ENCODE measurements at places on chromosomes 6 and 20. TPM values are rescaled to one million over a fixed set of nuclear protein-coding genes. Genes with fewer than 3 reads are reported as not detected.

DNA sequence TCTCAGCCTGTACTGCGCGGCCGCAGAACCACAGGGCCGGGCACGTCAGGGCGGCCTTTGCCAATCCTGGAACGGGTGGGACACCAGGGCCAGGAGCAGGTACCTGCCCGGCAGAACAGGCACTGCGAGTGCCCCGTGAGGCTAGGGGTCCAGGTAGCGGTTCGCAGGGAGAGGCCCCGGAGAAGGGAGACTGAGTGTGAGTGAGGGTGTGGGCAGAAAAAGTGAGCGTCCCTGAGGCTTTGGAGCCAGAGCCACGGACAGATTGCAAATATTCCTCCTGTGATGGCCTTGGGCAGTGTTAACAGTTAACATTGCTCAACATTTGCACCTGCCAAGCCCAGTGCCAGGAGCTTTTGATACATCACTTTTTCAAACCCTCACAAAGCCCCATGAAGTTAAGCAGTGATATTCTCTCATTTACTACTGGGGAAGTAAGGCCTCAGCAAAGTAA is 491 bp downstream of the GNMT start:
- peaks cover 33% of the 10 kb centered on the region for H3K36me3 ChIP-seq
- H3K4me3 ChIP-seq: no peak overlapping the region
- peaks cover 26% of the 10 kb centered on the region for H3K27me3 ChIP-seq
- peaks cover 15% of the 10 kb centered on the region for H3K4me1 ChIP-seq

DNA sequence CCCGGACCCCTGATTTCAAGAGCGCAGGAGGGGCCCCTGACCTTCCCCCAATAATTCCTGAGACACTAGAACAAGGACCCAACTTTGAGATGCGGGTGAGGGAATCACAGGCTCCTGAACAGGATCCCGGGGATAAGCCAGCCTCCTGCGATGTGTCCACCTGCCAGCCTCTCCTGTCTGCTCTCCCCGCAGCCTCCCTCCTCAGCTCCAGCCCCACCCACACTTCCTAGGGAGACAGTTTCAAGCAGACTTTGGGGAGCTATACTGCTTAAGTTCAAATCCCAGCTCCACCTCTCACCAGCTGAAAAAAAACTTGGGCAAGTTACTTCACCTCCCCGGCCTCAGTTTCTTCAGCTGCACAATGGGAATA is 50.8 kb downstream of the GRM4 start:
- H3K4me1 ChIP-seq: no peaks in the 10 kb centered on the region
- H3K4me3 ChIP-seq: no peak overlapping the region
- H3K36me3 ChIP-seq: no peaks in the 10 kb centered on the region
- no peak for DNase-seq
- no peak overlapping the region for H3K27ac ChIP-seq
- H3K27me3 ChIP-seq: no peaks in the 10 kb centered on the region

GRCh38 chr6:88266126-88266525 is 100.0 kb upstream of the CNR1 start:
- no peak overlapping the region for H3K4me3 ChIP-seq
- no peak overlapping the region for H3K27ac ChIP-seq
- H3K36me3 ChIP-seq: no peaks in the 10 kb centered on the region
- H3K4me1 ChIP-seq: peaks cover 30% of the 10 kb centered on the region

Gene OXT
- polyA plus RNA-seq: not detected

DNA sequence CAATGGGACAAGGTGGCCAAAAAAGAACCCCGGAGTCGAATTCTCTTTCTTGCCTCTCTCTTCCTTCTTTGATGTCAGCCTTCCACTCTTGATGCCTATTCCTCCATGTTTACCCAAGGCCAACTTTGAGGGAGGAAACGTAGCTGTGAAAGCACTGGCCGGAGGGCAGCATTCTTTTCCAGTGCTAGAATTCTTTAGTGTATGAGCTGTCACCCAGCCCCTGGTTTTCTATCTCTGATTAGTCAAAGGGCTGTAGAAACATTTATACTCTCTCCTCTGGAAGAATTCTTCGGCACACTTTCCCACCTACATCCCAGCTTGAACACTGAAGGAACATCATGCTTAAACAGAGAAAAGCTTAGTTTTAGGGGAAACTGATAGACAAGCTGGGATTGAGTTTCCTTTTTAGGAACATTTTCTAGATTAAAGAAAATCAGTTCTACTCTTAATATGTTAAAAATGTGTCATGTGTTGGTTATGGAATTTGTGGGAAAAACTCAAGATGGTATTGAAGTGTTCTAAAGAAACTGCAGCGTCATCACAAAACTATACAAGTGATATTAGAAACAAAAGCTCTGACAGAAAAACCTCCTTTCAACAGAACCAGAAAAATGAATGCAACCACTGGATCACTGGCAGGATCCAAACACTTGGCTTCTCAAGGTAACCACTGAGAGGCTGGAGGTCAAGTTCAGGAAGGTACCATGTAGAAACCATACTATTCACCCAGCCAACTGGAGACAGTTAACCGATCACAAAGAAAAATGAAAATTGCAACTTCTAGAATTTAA is 20.7 kb upstream of the UTRN start:
- H3K4me3 ChIP-seq: no peak overlapping the region
- no peak overlapping the region for H3K27ac ChIP-seq
- peaks cover 12% of the 10 kb centered on the region for H3K4me1 ChIP-seq
- H3K27me3 ChIP-seq: no peaks in the 10 kb centered on the region

Gene SLC2A10
- polyA plus RNA-seq: not detected

DNA sequence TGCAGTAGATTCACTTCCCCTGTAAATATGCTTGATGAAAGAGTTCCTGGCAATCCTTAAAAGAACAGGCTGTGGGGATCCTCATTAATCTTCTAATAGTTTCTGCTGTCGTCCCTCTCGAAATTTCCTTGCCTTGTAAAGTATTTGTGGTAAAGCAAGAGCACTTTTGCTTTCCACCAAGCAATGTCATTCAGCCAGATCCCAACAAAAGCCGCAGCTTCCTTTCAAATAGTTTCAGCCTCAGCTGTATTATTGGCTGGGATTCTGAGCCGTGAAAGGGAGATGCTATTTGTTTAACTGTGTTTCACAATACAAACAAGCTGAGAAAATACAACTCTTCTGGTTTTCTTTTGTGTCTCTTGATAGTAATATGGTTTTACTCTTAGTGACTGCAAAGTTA is 48.9 kb upstream of the EPHA7 start:
- no peaks in the 10 kb centered on the region for H3K27me3 ChIP-seq
- H3K27ac ChIP-seq: no peak overlapping the region
- no peaks in the 10 kb centered on the region for H3K4me1 ChIP-seq
- no peak for DNase-seq

Gene DLL1
- not detected for polyA plus RNA-seq

GRCh38 chr20:34368547-34368946 is 5.5 kb downstream of the ITCH start:
- no peak overlapping the region for H3K4me3 ChIP-seq
- H3K4me1 ChIP-seq: peaks cover 29% of the 10 kb centered on the region
- DNase-seq: no peak
- H3K36me3 ChIP-seq: peaks cover 48% of the 10 kb centered on the region
- H3K27me3 ChIP-seq: no peaks in the 10 kb centered on the region
- H3K27ac ChIP-seq: no peak overlapping the region

Gene EBF4
- 0.12 TPM for polyA plus RNA-seq

DNA sequence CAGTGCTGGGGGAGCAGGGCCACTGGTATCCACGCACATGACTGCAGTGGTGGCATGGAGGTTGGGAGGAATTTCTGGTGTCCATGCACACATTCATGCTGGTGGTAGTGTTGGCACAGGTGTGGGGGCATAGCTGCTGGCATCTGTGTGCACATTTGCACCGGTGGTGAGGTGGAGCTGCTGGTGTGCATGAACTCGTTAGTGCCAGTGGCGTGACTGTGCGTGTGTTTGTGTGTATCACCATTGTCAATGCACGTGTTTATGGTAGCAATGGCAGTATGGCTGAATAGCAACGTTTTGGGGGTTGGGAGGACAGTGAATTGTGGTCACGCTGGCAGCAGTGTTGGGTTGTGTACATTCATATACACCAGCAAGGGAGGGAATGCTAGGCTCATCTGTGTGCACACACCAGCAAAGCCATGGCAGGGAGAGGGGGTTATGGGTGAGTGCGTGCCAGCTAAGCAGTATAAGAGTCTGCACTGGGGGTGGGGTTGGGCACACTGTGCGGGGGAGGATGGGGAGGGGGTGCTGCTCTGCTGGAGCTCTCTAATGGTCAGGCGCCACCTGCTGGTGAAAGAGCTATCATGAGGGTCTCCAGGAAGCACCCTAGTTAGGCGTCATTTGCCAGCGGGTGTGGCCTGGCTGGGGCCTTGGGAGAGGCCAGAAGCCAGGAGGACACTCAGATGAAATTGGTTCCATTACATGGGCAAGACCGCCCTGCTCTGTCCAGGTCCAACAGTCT is 626.1 kb upstream of the ID4 start:
- no peak overlapping the region for H3K4me3 ChIP-seq
- H3K27me3 ChIP-seq: no peaks in the 10 kb centered on the region
- H3K4me1 ChIP-seq: no peaks in the 10 kb centered on the region
- no peak for DNase-seq
- no peaks in the 10 kb centered on the region for H3K36me3 ChIP-seq
- no peak overlapping the region for H3K27ac ChIP-seq

DNA sequence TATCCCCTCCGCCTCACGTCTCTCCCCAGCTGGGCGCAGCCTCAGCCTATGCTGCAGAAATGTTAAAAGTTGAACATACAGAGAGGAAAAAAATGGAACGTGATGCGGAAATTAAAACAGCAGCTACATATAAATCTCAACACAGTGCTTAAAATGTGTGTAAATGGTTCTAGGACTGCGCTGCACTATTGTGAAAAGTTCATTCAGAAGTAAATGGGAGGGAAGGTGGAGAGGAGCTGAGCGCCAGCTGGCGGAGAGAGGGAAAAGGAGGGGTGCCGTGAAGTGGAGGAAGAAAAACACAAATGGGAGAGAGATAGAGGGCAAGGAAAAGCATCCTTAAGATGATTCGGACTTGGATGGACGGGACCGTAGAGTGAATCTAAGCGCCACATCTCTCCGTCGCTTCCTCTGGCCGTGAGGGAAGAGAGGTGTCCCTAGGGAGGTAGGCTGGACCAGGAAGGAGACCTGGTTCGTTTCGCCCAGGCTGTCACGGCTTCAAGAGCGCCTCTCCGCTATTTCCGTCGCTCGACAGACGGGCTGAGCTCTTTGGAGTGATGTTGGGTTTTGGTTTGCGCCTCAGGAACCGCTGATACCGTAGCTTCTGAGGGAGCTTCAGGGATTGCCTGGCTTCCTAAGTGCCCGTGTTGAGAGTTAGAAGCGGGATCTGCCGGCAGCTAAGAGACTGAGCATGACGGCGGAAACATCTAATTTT is 113.7 kb downstream of the TRIM27 start:
- DNase-seq: no peak
- no peak overlapping the region for H3K4me3 ChIP-seq
- peaks cover 100% of the 10 kb centered on the region for H3K27me3 ChIP-seq
- H3K4me1 ChIP-seq: no peaks in the 10 kb centered on the region

DNA sequence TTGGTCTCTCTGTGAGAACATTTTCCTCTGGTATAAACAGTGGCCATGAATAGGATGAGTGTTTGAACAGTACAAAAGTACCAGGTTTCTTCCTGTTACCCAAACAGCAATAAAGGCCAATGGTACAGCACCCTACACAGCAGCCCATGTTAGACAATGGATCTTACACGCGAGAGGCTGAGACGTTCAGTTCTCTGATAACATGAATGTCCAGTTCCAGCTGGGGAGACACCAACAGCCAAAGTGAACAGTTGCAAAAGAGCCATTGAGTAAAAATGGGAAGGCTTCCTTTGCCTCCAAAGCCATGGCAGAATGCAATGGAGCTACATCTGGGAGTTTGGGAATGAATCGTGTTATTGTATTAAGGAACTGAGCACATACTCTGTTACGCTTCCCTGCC is 246.8 kb upstream of the SGK1 start:
- H3K4me1 ChIP-seq: peaks cover 3% of the 10 kb centered on the region
- H3K27ac ChIP-seq: no peak overlapping the region
- no peak overlapping the region for H3K4me3 ChIP-seq
- no peaks in the 10 kb centered on the region for H3K27me3 ChIP-seq

Gene HNF4A
- not detected for polyA plus RNA-seq

DNA sequence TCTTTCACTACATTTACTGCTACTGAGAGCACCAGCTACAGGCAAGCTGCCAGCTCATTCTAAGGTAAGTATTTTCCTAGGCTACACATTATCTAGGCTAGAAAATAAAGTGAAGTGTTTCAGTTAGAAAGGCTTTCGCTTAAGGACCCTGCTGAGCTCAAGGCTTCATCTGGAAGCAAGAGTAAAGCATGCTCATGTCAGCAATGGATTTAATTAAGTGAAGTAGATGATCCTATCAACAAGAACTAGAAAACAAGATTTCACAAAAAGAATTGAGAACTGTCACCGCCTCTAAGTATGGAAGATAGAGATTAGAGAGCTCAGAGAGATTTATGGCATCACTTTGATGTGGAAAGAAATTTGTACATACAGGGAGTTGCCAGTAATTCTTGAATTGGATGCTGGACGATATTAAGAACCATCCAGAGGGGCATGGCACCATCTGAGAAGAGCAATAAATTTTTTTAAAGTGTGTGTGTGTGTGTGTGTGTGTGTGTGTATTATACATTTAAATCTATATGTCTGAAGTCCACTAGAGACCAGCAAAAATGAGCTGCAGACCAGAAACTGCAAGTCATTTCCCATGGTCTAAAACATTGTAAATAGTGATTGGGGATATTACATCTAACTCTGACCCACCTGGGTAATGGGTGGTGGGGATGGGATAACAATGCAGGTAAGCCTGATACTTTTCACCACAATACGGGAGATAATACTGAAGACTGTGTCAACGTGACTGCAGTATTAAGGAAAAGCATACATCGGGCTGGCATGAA is 105.2 kb upstream of the MAP7 start:
- no peak overlapping the region for H3K27ac ChIP-seq
- no peaks in the 10 kb centered on the region for H3K27me3 ChIP-seq
- DNase-seq: no peak
- H3K4me3 ChIP-seq: no peak overlapping the region

- no peak for DNase-seq
- H3K27ac ChIP-seq: no peak overlapping the region
- no peak overlapping the region for H3K4me3 ChIP-seq
- no peaks in the 10 kb centered on the region for H3K36me3 ChIP-seq
- H3K27me3 ChIP-seq: no peaks in the 10 kb centered on the region
Measured at GRCh38 chr6:38703949-38704590, 1.1 kb upstream of the GLO1 start.

DNA sequence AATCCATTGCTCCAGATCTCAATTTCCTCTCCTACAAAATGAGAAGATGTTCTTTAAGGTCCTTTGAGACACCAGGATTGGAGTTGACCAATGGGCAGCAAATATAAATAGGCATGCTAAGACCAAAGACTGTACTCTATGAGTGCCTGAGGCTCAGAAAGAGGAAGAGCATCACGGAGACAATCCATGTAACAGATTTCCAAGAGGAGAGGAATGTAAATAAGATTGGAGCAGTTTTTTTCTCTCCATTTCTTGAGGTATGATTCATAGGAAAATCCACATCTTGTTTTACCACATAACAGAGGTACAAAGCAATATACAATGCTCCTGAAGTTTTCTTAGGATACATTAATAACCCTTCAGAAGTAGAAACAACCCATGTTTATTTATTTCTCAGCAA is 109.8 kb downstream of the UBE3D start:
- no peak overlapping the region for H3K27ac ChIP-seq
- DNase-seq: no peak
- no peaks in the 10 kb centered on the region for H3K36me3 ChIP-seq
- no peaks in the 10 kb centered on the region for H3K4me1 ChIP-seq
- H3K4me3 ChIP-seq: no peak overlapping the region
- no peaks in the 10 kb centered on the region for H3K27me3 ChIP-seq

Gene ZKSCAN8
- 0.71 TPM for polyA plus RNA-seq
